Omental fat pad (tissue), 4 donors: ENCODE measurements at places on chromosomes 2 and 18.

- no peak for DNase-seq
These were observed 38.8 kb downstream of the LBH start for GRCh38 chr2:30270166-30270565.

GRCh38 chr2:83160571-83160970, 1298.5 kb downstream of the SUCLG1 start:
- DNase-seq = no peak

- DNase-seq = no peak
These were observed 124.8 kb downstream of the AFF3 start for GRCh38 chr2:100017633-100018032.

- DNase-seq = no peak
These were observed 756 bp upstream of the SLC35F5 start for GRCh38 chr2:113757138-113757657.

GRCh38 chr18:47254341-47254939, 3.0 kb upstream of the SKOR2 start:
- no peak for DNase-seq

- DNase-seq = no peak
These were observed 153.7 kb downstream of the CAMKMT start for GRCh38 chr2:44515416-44515815.

- DNase-seq = no peak
These were observed 217.2 kb upstream of the PKDCC start for GRCh38 chr2:41830600-41830999.

DNA sequence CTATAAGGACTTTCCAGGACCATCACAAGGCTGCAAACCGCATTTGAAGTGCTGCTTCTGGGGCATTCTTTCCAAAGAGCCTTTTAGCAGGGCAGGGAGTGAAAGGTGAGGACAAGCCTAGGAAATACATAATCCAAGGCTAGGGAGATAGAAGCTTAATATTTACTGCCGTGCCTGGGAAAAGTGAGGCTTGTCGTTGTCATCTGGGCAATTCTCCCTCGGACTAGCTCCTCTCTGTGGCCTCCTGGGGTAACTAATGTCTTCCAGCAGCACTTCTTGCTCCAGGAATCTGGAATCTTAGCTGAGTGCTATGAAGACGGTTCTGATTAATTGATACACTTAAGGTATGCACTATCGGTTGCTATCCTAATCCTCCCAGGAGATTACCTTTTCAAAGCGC, 69.3 kb upstream of the ATL2 start:
- DNase-seq = no peak

- no peak for DNase-seq
These were observed 88.4 kb upstream of the NRP2 start for GRCh38 chr2:205593891-205594290.

DNA sequence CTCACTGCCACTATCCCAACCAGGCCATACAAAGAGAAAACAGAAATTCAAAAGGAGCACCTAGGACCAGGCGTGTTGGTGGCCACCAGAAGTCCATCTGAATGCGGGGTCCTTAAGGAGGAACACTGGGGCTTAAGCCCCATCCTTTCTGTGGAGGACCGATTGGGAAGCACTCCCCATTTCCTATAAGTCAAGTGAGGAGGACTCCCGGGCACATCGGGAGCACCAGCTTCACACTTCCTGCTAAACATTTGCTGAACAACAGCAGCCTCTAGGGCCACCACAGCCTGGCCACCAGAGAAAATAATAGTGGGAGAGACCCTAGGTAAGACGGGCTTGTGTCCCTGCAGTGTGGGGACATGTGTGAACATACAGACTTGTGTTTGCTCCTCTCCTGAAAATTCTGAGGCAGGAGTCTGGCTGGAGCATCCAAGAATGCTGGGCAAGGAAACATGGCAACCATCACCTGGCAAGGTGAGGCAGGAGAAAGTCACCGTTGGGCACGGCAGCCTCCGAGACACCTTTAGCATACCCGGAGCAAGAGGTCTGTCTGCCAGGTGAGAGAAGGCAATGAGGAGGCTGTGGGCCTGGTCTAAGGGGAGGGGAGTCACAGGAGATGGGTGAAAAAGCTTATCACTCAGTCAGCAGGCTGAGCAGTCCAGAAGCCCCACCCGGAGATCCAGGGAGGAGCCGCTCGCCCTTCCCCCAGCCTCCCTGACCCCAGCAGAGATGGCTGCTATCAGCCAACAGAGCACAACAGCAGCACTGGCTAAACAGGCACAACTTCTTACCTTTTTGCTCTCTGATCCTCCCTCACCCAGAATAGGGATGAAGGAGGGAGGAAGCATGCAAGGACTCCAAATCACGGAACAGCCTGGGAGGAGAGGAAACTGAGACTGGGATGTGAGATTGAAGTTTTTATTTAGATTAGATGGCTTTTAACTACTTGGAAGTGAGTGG, 282.3 kb downstream of the EIPR1 start:
- DNase-seq = no peak

DNA sequence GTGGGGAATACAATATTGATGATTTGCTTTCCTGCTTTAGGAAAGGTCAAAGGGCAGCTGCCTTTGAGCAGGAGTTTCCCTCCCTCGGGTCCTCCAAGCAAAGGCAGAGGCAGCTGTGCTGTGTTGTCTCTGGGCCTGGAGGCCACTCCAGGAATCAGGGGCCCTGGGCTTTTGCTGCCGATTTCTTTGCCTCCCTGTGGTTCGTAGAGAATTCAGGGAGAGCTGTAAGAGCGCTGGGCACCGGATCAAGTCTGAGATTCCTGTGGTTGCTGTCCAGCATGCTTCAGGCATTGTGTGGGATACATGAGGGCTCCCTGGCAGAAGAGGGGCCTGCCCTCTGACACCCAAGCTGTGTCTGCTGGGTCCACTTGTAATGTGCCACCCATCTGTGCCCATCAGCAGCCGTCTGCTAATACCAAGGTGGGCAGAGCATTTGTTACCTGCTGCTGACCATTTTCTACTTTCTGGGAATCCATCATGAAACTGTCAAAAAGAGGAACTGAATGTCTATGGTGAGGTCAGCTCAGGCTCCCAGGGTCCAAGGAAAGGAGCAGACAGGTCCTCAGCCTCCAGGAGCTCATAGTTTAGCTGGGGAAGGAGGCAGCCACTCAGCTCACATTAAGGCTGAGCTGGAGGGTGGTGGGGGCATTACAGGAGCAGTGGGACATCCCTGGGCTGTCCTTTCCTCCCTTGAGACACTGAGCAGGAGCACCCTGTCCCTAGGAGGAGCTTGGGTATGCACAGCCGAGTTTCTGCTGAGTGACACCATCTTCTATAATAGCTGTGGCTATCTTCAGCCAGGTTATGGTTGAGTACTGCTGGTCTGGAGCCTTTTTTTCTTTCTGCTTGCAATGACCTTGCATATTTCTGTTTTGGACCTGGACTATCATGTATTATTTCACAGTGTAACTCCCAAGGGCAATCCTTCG, 68.5 kb downstream of the CTIF start:
- no peak for DNase-seq

GRCh38 chr2:182598626-182599025, 117.4 kb upstream of the DNAJC10 start:
- DNase-seq = no peak

- no peak for DNase-seq
These were observed 17.8 kb upstream of the PMAIP1 start for GRCh38 chr18:59881728-59882656.

DNA sequence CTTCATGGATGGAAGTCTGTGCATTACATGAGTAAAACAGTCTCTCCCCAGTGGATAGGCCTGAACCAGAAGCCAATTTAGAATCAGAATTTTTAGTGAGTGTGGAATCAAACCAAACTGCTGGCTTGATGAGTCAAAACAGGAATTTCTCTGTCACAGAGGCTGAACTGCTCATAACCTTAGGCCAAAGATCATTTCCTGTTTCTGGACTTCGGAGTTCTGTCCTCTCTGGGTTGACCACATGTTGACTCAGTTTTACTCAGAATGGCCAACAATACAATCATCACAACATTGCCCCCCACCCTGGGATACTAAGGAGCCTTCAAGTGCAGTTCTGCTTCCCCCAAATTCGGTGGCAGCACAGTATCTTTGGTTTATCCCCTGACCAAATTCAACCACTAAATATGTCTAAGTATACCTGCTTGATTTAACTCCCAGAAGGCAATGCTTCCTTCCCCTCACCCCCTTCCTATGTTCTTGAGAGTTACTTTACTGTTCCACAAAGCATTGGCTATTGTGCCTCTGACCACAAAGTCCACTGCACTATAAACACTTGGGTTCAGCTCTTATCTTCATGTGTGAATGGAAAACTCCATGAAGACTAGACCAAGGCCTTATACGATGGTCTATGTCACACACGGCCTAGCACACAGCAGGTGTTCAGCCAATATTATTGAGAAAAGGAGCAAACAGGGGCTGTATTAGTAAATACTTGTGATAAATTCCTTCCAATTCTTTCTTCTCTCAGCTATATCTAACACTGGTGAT, 67.8 kb downstream of the NXPH2 start:
- DNase-seq = no peak

DNA sequence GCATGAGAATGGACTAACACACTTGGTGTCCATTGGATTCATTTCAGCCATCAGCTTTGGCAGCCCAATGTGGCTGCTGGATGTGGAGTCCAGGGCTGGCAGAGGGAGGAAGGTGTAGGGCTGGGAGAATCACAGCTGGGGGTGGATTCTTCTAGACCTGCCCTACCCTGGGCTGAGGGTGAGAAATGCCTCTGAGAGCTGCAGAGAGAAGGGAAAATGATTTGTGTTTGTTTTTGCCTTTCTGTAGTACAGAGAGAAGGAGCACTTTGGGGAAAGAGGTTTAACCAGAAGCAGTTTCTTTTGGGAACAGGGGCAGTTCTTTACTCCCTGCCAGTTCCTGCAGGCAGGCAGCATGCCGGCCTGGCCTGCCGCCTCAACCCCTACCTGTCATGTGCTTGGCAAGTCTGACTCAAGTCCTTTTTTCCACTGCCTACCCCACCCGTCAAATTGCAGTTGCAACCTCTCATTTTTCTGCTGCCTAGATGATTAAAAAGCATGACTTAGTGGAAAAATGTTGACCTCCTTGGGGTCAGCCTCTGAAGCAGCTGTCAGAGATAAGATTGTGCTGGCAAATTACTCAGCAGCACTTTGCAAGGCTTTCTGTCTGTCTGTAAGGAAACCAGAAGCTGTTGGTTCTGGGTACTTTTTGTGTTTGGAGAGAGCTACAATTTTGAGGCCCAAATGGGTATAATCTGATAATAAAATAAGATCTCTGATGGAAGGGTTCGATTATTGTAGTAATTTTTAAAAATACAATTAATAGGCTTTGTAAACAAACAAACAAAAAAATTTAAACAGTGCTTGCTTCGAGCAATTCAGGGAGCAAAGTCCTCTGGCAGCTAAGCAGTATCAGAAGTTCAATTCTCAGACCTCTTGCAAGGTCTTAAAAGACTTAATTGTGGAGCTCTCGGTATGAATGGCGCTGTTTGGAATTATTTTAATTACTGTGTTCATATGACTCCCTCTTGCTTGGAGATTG, 21.7 kb downstream of the LBH start:
- no peak for DNase-seq

- DNase-seq = no peak
These were observed 9.1 kb upstream of the PROM2 start for GRCh38 chr2:95265182-95265581.

DNA sequence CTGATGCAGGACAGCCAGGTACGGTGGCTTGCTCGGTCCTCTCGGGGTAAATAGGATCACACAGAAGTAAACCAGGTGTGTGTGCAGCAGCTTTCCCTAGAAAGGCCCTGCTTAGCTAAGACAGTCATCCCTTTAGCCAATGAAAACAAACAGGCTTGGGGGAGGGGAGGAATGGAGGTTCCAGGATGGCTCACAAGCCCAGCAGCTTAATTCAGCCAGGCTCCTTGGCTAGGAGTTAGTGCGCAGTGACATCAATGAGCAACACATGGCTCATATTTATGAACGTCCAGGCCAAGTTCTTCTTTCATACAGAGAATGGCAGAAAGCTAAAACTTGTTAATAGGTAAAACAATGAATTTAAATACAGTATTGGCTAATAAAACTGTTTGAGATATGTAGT, 10.2 kb downstream of the IAH1 start:
- DNase-seq = no peak

DNA sequence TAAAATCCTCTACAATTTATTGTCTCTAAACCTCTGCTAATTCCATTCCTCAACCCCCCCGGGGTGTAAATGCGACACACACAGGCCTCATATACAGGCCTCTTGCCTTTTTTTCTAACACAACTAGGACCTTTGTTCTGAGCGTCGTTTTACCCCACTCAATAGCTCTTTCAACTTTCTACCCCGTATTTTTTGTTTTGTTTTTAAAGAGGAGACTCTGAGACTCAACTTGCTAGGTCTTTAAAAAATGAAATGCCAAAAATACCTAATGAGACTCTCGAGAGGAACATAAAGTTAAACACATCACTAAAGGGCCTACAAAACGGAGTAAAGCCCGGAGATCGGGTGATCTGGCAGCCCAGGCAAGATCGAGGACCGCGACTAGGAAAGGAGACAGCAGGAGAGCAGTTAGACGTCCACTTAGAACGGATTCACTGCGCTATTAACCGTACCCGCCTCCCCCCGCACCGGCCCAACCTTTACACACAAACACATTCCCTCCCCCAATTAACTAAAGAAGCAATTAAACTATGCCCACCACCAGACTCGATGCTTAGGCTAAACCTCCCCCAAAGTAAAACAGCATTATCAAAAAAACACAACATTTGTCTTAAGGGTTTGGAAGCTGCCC, 1.7 kb downstream of the TRIP12 start:
- peak; percentile 29 for DNase-seq

- no peak for DNase-seq
These were observed 53.0 kb downstream of the ASXL2 start for GRCh38 chr2:25825238-25825637.

- DNase-seq = no peak
These were observed 192.2 kb upstream of the HS6ST1 start for GRCh38 chr2:128510701-128511397.

- no peak for DNase-seq
These were observed 225.3 kb upstream of the ARL4C start for GRCh38 chr2:234722176-234722575.

DNA sequence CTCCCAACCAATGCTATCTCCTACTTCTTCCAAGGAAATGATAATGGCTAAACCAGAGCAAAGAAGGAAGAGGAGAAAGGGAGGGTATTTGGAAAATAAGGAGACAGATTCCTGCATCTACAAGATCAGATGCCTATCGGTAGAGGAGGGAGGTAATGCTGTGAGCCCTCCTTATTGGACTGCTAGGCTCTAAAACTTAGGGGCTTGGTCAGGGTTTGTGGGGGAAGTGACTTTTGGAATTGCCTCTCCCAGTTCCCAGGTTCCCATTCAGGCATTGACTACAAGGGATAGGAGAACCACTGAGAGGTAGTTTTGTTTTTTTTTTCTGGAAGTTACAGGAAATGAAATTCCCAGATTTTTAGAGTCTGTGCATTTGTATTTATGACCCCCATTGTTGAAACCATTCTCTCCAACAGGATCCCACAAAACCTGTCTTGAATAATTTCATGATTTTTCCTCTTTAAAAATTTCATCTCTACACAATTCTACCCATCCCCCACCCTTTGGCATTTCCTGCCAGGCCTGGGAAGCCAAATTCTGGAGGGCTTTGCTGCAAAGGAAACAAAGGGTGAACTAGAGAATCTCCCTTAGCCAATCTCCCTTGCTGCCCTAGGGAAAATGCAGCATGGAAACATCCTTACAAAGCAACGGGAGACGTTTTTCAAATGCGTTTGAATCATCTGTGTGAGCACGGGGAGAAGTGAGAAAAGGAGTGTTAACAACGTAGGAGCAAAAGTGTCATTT, 282.1 kb upstream of the EPAS1 start:
- DNase-seq = no peak

GRCh38 chr2:120764492-120764891, 28.8 kb downstream of the GLI2 start:
- DNase-seq = no peak

GRCh38 chr2:6264198-6264597, 572.0 kb downstream of the SOX11 start:
- DNase-seq = no peak
